Fibroblast of skin of back (primary cell): ENCODE measurements at places on chromosomes 13 and 19.

GRCh38 chr13:113948034-113948742, 25.7 kb downstream of the C13orf46 start:
- DNase-seq, result no peak

DNA sequence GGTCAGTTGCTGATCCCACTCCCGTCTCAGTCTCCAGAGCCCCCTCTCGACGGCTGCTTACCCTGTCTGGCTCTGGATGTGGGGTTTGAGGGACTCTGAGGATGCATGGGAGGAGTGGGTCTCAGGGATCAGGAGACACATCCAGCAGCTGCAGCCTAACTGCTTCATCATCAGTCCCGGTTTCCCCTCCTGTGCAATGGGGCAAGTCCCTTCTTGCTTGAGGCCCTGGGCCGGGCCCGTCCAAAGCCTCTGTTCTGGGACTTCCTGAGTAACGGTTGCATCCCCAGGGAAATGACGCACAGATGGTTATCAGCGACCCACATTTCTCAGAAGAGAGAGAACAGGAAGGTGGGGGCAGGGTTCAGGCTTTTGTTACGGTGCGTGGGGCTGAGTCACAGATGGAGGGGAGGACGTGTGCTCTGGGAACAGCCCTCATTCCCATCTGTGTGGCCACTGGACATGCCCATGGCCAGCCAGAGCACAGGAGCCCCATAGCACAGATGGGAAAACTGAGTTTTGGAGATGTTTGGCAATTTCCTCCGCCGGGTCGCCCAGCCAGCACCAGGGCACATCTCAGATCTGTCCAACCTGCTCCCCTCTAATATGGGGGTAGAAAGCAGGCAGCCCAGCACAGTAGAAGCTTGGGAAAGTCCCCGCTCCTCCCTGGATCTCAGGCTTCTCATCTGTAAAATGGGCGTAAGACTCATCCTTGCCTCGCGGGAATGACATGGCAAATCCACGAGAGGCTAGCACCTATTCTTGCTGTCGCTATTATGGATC, 19.3 kb downstream of the GNA15 start:
- DNase-seq, result peak; percentile 100

GRCh38 chr13:112056284-112056727, 10.6 kb upstream of the SOX1 start:
- no peak for DNase-seq

DNA sequence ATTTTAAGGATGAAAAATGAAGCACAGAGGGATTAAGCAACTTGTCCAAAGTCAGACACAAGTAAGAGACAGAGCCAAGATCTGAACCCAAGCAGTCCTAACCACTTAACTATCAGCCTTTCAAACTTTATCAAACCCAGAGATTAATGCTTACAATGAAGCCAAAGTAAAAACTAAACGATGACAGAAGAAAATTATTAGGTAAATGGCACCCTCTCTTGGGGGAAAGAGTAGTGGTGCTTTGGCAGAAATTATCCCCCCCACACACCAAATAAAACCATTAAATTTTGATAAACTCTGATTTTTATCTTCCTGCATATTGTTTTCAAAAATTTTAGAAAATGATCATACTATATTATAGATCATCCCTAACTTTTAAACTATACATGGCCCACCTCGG, 329.2 kb downstream of the SLC7A1 start:
- no peak for DNase-seq

DNA sequence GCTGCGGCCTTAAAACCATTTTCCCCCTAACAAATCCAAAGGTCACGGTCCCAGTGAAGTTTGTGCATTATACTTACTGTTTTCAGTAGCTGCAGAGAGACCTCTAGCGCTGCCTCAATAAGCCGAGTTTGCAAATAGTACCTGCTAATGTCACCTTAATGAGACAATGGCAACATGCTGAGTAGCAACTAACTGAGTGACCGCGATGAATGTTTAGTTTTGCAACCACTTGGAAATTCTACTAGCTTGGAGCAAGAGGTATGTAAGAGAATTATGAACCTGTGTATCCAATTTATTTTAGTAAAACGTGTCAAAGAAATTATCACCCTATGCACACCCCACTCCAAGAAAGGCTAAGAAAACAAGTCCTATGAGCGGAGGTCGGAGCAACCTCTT, 1.2 kb downstream of the KPNA3 start:
- peak; percentile 15 for DNase-seq

DNA sequence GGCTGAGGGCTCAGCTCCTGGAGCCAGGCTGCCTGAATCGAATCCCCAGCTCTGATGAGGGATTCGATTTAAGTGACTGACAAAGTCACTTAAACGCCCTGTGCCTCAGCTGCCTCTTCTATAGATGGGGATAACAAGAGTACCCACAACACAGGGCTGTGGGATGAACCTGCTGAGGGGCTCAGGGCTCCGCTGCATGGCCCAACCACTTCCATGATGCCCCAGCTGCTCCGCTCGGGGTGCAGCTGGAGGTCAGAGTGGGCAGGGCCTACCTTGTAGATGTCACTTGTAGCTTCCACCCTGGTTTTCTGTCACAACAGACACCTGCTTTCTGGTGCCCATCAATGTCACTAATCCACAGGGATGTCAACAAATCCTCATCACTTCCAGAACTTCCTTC, 39.2 kb downstream of the STK24 start:
- DNase-seq, result no peak

DNA sequence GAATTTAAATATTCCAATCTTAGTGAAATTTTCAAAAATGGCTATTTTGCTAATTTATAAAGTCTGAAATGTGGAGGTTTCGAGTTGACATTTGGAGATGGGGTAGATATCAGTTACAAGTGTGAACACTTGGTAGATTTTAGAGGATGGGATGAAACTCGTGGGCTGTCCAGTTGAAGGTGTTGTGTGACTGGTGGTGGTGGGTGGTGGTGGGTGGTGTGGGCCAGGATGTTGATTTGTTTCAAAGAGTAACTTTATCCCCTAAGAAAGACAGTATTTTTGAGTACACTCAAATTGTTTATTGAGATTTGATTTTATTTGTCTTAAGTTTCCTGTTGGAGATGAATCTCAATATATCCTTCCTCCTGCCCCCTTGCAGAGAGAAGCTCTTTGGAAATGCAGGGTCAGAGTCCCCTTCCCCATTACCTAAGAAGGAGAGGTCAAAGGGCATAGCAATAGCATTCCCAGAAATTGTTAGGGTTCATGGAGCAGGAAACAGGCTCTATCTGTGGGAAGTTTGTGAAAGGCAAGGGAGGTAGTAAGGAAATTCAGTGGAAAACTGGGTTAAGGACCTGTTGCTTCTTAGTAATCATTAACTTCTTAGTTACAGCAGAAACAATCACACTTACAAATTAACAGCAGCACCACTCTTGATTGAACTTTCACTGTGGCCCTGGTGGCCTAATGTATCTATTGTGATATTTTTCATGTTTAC, 133.6 kb upstream of the RNF113B start:
- DNase-seq, result no peak

DNA sequence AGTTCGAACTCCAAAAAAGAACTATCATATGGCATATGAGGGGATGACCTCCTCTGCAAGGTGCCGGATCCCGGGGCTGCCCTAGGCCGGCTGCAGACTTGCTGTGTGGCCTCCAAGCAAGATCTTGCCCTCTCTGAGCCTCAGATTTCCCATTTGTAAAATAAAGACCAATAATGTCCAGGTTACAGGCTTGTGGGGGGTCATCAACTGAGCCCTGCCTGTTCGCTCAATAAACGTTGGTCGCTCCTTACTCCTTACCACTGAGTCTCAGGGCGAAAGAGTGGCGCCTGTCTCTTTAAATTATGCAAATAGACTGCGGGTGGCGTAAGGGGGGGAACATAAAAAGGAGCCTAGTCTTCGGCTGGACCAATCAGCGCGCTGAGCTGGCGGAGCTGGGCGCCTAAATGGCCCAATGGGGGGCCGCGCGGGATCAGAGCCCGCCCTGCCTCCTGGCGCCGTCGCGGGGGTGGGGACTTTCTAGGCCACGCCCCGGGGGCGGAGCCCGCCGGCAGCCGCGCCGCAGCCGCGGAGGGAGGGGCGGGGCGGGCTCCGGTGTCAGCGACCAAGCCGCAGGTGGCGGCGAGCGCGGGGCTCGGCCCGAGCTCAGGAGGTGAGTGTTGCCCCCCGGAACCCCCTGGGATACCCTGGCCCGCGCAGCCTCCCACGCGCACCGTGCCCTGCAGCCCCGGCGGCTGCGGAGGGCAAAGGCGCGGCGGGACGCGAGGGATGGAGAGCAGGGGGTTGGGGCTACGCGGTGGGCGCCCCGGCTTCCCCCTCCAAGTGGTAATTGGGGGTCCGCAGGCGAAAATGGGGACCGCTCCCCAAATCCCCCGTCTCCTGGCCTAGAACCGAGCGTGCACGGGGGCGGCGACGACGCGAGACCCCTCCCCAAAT, 3.8 kb upstream of the FCHO1 start:
- DNase-seq, result peak; percentile 92

DNA sequence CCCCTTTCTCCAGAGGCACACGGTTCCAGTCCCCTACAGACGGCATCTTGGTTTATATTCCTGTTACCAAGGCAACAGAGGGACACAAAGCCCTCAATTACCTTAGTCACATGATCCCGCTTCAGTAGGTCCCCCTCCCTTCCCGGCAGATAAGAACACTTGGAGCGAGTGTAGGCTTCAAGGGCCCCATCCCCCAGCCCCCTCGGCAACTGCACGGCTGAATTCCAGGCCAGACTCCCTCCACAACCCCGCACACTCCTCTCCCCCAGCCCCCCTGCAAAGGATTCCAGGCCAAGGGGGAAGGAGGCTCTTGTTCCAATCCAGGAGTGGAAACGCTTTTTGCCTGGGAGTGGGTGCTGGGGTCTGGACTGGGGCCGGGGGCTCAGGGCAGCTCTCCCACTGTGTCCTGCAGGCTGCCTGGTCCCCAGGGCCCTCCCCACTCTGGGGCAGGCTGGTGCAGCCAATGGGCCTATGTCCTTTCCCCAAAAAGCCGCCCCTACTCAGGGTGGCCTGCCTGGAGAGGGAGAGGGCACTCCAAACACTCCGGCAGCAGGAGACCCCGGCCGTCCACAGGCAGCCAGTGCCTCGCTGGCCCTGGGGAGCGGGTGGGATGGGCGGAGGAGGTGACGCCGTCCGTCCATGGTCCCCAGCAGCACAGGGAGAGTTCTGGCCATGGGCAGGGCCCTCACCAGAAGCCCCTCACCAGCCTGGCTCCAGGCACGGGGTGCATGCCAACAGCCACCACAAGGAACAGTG, 62.6 kb downstream of the MLLT1 start:
- no peak for DNase-seq

GRCh38 chr13:95676105-95676761, 706 bp upstream of the DNAJC3 start:
- DNase-seq, result peak; percentile 15

DNA sequence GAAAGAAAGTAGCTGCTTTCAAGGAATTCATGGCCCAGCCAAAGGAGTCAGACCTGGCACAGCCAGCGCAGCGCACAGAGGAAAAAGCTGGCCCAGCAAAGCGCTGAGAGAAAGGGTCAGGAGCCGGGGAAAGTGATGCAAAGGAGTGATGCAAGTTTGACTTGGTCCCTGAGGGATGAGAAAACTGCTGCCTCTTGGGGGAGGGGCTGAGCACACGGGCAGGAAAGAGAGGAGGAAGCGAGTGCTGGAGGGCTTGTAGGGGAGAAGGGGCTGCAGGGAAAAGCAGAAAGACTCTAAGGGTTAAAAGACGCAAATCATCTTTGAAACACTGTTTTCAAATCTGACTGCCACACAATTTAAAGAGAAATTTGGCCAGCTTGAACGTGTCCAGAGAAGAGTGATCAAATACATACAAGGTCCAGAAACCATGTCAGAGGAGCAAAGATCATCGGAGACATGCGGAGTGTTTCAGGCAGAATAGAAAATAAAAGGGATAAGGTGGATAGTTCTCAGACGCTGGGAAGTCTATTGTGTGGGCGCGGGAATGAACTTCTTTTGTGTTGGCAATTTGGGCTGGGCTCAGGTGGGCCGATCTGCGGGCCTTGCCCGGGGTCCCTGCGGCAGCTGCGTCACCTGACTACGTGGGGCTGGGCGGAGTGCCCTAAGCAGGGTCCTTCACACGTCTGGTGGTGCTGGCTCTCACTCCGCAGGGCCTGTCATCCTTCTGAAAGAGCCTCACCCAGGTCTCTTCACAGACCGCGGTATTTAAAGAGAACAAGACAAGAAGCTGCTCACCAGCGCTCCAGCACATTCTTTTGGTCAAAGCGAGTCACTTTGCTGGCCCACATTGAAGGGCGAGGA, 18.1 kb downstream of the N4BP2L1 start:
- peak; percentile 70 for DNase-seq

DNA sequence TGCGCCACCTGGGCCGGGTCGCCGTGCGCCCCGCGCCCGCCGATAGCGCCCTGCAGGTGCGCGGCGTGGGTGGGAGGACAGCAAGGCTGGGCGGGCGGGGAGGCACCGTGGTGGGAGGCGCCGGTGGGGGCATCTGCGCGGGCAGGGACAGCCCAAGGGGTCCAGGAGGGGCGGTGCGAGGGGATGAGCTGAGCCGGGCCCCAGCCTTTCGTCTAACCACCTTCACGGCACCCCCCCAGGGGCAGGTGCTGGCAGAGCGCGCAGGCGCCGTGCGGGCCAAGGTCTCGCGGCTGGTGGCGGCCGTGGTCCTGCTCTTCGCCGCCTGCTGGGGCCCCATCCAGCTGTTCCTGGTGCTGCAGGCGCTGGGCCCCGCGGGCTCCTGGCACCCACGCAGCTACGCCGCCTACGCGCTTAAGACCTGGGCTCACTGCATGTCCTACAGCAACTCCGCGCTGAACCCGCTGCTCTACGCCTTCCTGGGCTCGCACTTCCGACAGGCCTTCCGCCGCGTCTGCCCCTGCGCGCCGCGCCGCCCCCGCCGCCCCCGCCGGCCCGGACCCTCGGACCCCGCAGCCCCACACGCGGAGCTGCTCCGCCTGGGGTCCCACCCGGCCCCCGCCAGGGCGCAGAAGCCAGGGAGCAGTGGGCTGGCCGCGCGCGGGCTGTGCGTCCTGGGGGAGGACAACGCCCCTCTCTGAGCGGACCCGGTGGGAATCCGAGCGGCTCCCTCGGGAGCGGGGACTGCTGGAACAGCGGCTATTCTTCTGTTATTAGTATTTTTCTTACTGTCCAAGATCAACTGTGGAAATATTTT, 3.1 kb downstream of the KISS1R start:
- no peak for DNase-seq

- DNase-seq, result peak; percentile 56
These were observed 38.0 kb upstream of the C13orf42 start for GRCh38 chr13:51148952-51149573.

DNA sequence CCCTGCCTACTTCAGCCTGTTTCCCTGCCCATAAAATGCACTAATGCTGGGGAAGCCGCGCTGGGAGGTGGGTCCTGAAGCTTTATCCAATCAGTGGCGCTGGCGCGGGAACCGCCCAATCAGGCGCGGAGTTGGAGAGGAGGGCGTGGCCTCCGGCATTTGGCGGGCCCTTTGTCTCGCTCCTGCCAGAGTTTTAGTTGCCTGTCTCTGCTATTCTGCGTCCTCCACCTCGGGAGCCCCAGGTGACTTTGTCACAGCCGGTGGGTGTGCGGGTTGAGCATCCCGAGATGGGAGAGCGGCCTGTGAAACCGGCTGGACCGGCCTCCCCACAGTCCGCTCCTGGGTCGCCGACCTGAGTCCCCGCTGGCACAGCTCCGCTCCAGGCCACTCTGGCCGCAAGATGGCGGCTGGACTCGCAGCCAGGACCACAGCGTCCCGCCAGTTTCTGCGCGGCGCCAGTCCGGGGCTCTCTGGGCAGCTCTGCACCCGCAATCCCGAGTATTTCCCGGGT, 30.7 kb upstream of the ZNF429 start:
- peak; percentile 66 for DNase-seq

GRCh38 chr13:97228850-97229521, 6.9 kb downstream of the MBNL2 start:
- peak; percentile 48 for DNase-seq

GRCh38 chr13:77412116-77412635, 85.3 kb upstream of the MYCBP2 start:
- no peak for DNase-seq
